ENCODE measurements at places on chromosomes 6 and 20. TPM values are rescaled to one million over a fixed set of nuclear protein-coding genes. Genes with fewer than 3 reads are reported as not detected.
A peak's percentile ranks its signal among the peaks of the same experiment; 100 is the strongest.

GRCh38 chr6:155955038-155955437 lies 499.4 kb upstream of the NOX3 start:
- DNase-seq, result peak; percentile 11

DNA sequence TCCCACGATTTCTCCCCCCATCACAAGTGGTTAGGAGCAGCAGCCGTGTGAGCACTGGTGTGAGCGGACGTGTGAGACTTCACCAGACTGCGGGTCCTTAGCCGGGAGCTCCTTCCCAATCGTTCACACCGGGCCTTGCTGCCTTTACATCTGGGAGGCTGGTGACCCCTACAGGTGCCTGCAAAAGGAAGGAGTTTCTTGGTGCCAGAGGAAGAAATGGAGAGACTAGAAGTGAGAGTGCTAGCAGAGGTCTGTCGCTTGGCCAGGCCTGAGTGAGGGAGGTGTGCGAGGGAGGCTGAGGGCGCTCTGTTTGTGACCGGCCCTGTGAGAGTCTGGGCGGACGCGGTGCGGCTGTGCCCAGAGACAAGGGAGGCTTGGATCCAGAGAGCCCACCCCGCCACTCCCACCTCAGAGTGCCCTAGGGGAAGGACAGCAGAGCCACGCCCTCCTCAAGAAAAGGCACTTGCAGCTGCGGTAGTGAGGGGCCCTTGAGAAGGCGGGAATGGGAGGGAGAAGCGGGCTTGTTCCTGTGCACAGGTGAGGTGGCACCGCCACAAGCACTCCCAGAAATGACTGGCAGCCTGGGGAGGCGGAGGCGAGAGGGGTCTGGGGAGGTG lies 10.0 kb upstream of the ARMC2 start:
- no peak for DNase-seq

DNA sequence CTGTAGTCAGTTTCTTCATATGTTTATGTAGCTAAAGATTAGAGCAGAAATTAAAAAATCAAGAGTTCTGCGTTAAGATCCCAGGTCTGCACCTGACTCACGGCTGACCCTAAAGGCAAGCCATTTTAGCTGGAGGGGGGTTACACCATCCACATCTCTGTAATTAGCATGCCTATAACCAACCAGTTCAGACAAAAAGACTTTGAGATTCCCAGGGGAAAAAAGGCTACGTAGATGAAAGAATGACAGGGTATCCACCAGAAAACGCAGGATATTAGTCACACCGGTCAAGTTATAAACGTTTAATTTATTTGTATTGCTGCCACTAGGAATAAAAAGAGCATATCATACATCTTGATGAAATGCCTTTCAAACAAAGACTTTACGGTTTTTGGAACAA lies 299.1 kb downstream of the FOXC1 start:
- DNase-seq, result no peak

- no peak for DNase-seq
These were observed 217.6 kb upstream of the HDDC2 start for GRCh38 chr6:125519367-125519766.

- no peak for DNase-seq
These were observed 16.3 kb downstream of the ADISSP start for GRCh38 chr20:3751305-3751674.

SLC35D3 gene
- not detected for total RNA-seq

DNA sequence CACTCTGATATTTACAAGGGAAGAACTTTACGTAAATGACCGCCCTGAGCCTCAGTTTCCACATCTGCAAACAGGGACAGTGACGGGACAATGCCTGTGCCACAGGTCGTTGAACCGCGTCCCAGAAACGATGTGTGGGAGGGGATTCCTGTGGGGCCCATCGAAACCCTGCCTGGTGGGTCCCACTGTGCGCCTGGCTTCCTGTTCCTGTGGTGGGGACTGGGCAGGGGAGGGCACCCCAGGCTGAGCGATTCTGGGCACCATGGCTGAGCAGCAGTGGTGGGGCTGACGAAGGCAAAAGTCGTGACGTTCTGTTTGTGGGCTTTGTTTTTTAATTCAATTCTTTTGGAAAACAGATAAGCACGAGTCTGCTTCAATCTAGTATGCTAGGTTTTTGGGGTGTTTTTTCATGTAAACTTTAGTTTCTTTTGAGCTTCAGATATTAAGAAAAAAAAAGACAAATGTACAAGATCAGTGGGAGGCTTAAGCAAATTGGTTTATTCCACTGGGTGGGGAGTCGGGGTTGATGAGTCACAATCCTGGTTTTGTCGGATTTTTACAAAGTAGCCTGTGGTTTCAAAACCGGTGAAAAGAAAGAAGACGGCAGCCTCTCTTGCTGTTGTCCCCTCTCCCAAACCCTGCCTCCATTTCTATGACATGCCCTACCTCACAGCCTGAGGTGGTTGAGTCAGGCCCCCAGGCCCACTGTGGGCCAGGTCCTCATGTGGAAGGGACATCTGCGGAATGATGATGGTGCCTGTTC lies 40.4 kb downstream of the GNAS-AS1 start:
- DNase-seq, result no peak

MRAP2 gene
- not detected for total RNA-seq

DNA sequence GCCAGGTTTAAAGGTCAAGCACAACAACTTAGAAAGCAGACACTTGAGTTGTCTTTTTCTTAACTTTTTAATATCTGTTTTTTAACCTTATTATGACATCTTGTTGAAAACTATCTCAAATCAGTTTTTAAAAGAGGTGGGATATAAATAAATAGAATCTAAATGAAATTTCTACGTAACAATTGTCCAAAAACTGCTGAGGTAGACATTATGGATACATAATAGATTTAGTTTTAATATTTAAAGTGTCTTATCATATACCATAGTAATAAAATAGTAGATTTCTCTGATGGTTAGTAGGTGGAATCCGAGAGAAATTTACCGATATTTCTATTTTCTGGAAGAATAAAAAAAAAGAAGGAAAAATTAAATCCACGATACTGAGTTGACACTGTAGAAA lies 113.9 kb upstream of the MMS22L start:
- DNase-seq, result no peak

- no peak for DNase-seq
These were observed 262.8 kb upstream of the HS3ST5 start for GRCh38 chr6:114605656-114606055.

DNA sequence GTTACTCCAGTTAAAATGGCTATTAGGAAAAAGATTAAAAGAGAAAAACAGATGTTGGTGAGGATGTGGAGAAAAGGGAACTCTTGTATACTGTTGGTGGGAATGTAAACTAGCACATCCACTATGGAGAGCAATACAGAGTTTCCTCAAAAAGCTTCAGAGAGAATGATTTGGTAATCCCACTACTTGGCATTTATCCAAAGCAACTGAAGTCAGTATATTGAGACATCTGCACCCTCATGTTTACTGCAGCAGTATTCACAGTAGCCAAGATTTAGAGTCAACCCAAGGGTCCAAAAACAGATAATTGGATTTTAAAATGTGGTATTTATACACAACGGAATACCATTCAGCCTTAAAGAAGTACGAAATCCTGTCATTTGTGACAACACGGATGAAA lies 469.5 kb downstream of the QKI start:
- DNase-seq, result no peak

- DNase-seq, result no peak
These were observed 114.9 kb upstream of the DST start for GRCh38 chr6:56757588-56757984.

GJA1 gene
- total RNA-seq, result not detected

PCMTD2 gene
- total RNA-seq, result 120 TPM

- DNase-seq, result no peak
These were observed 160.7 kb downstream of the GRIK2 start for GRCh38 chr6:101554231-101554630.
